SJSA1 (cell line): ENCODE measurements at places on chromosomes 3 and 15.
A peak's percentile ranks its signal among the peaks of the same experiment; 100 is the strongest.

DNA sequence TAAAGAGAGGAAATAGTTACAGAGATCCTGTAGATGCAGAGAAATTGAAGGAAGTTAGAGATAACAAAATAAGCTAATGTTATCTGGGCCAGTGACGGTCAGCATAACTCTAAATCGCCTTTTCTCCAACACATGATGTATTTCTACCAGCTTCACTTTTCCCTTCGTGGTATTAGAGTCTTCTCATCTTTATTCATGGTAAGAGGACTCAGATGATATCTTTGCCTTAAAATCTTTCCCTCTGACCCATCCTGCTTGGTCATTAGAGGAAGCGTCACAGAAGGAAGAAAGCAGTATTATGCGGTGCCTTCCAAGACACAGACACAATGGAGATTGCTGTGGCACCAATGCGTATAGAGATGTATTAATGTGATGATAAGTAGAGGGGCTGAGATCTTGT, 320.7 kb upstream of the GOLIM4 start:
- DNase-seq, result no peak

DNA sequence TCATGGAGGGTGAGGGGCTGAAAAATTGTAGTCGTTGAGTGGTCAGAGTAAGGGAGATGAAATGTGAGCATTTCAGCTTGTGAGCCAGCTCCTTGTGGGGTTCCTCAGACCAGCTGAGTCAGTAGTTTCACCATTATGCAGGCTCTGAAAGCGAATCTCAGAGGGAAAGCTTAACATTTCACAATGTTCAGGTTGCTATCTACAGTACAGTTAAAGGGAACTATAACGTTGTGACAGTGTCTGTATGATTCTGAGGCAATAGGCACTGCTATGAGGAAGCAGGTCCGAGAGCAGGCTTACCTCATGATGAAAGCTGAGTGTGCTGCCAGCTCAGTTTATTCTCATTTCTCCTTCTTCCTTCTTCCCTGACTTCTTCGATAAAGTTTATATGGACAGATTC, 469.6 kb downstream of the EDEM1 start:
- no peak for DNase-seq

GRCh38 chr15:71598741-71599140, 211.6 kb upstream of the NR2E3 start:
- DNase-seq, result no peak

DNA sequence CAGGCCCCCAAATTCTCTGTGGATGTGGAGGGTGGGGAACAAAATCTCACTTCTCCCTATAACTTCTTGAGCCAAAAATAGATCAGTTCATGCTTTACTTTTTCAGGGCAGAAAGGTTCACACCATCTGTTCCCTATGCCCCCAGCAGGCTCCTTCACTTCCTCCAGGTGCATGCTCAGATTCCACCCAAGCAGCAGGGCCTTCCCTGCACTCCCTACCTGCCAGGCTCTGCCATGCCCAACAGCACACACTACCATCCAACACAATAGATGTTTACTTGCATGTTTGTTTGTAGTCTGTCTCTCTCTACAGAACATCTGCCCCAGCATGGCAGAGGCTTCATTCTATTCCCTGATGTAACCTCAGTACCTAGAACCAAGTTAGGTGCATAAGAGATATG, 43.3 kb downstream of the GABRB3 start:
- no peak for DNase-seq

GRCh38 chr3:153621953-153622352, 459.9 kb downstream of the RAP2B start:
- DNase-seq, result no peak

DNA sequence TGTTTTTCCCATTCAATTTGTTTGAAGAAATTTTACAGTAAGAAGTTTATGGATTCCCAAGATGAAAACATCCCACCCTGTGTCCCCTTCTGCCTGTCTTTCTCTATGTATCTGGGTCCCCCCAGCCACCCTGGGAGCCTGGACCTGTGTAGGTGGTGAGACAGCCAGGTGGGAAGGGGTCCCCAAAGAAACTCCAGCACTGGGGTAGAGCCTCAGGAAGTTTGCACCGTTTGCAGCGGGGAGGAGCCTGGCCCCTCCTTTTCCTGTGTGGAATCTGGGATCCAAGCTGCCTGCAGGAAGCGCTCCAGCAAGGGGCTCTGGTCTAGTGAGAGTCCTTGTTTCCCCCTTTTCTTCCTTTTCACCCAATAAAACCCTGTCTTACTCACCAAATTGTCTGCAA, 49.4 kb upstream of the ITGA11 start:
- peak; percentile 25 for DNase-seq

DNA sequence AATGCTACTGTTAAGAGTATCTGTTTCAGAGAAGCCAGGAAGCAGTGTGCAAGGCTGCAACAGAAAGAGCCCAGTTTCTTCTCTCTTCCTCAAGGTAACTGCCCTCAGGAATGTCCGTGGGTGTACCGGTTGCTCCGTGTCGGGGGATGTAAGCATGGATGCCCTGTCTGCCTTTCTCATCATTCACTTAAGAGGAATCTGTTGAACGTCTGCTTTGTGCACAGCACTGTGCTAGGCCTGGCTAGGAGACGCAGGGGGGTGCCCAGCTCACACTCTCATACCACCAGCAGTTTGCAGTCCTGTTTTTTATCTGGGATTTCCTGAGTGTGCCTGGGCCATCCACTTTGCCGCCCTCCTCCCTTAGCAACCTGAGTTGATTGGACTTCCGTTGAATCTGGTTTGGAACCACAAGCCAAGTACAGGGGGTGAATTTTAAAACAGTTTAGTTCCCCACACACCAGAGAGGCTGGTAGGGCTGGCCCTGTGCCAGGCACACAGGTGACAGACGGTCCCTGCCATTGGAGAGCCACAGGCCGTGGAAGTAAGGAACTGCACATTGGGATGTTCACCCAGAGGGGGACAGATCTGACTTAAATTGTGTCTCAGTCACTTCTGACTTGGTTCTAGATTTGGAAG, 11.2 kb downstream of the BOC start:
- no peak for DNase-seq

DNA sequence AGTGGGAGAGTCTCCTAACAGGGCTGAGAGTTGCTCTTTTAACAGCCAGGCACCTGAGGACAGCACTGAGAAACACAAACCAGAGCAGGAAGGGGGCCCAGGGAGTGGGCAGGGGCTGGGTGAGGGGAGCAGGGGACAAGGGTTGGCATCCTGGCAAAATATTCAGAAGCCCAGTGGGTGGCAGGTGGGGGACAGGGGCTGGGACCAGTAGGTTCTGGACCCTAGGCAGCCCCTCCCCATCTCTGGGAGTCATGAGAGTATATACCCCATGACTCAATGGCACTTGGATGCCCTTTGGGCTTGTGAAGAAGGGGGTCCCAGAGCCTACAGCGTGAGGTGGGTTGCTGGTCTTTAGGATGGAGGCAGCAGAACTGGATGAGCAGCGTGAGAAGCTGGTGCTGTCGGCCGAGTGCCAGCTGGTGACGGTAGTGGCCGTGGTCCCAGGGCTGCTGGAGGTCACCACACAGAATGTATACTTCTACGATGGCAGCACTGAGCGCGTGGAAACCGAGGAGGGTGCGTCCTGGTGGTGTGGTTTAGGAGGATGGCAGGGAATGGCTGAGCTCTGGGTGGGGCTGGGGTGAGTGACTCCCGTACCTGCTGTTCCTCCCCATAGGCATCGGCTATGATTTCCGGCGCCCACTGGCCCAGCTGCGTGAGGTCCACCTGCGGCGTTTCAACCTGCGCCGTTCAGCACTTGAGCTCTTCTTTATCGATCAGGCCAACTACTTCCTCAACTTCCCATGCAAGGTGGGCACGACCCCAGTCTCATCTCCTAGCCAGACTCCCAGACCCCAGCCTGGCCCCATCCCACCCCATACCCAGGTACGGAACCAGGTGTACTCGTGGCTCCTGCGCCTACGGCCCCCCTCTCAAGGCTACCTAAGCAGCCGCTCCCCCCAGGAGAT, 24.2 kb downstream of the NBEAL2 start:
- no peak for DNase-seq

DNA sequence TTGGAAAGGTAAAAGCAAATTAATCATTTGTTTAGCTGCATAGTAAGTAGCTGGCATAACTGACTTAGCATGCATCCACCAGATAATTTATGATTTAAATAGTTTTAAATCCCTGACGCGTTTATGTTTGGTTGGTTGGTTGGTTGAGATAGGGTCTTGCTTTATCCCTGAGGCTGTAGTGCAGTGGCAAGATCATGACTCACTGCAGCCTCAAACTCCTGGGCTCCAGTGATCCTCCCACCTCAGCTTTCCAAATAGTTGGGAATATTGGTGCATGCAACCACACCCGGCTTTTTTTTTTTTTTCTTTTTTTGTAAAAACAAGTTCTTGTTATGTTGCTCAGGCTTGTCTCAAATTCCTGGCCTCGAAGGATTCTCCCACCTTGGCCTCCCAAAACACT, 263.4 kb downstream of the MCTP2 start:
- no peak for DNase-seq

- DNase-seq, result peak; percentile 84
Measured at GRCh38 chr15:40282147-40282868, 556 bp downstream of the ANKRD63 start.

DNA sequence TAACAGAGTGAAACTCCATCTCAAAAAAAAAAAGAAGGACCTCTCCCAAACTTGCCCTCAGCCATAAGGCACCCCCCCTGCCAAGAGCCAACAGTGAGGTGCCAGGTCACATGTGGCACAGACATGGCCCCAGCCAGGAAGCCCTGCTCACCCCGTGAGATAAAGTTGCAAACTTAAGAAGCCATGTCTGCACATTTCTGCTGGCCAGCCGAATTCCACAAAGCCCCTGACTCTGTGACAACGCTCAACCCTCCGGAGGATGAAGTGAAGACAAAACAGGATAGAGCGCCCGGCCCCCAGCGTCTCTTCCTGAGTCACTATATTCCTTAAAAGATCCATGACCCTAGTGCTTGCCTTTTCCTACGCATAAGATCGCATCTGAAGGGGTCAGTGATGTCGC, 188.1 kb downstream of the XXYLT1 start:
- DNase-seq, result no peak

- DNase-seq, result no peak
Measured at GRCh38 chr3:117874028-117874690, 1160.5 kb downstream of the IGSF11 start.

GRCh38 chr15:72562386-72562785, 88.3 kb downstream of the ARIH1 start:
- no peak for DNase-seq

DNA sequence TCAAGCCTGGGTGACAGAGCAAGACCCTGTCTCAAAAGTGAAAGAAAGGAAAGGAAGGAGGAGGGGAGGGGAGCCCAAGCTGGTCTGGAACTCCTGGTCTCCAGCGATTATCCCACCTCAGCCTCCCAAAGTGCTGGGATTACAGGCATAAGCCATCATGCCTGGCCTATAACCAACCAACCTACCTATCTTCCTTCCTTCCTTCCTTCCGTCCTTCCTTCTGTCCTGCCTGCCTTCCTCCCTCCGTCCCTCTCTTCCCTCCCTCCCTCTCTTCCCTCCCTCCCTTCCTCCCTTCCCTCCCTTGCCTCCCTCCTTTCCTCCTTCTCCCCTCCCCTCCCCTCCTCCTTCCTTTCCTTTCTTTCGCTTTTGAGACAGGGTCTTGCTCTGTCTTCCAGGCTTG, 56.7 kb upstream of the HACD2 start:
- DNase-seq, result no peak

DNA sequence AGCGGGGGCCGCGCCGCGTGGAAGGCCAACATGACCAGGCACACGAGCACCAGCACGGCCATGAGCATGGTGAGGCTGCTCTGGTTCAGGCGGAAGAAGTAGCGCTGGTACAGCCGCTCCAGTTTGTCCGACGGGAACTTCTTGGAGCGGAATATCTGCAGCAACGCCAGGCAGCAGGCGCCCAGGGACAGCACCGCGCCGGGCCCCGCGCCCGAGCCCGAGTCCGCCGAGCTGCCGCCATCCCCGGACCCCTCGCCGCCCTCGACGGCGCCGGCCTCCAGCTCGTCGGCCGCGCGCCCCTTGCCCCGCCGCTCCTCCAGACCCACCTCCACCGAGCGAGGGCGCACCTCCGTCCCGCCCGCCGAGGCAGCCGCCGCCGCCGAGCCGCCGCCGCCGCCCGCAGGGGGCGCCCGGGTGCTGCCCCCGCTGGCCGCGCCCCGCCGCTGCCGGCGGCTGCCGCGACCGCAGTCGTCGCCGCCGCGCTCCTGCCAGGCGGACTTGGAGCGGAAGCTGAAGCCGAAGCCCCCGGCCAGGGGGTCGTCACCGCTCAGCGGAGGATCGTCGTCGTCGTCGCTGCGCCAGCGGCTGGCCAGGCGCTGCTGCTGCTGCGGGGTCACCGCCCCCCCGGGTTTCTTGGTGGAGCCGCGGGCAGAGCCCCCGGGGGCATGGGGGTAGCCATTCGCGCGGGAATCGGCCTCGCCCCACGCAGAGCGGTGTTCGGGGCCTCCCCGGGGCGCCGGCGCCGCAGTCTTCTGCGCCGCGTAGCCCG, 957 bp downstream of the ADCY5 start:
- peak; percentile 8 for DNase-seq

DNA sequence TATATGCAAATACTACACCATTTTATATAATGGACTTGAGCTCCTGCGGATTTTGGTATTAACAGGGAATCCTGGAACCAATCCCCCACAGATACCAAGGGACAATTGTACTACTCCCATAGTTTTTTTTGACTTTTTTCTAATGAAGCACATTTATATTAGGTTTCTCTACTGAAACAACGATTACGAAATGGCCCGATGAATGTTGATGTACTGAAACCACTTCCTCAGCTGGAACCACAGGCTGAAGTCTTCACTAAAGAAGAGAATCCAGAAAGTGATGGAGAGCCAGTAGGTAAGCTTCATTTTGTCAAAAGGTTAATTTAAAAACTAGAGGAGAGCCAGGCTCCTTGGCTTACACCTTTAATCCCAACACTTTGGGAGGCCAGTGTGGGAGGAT, 121.5 kb upstream of the LRRFIP2 start:
- no peak for DNase-seq

DNA sequence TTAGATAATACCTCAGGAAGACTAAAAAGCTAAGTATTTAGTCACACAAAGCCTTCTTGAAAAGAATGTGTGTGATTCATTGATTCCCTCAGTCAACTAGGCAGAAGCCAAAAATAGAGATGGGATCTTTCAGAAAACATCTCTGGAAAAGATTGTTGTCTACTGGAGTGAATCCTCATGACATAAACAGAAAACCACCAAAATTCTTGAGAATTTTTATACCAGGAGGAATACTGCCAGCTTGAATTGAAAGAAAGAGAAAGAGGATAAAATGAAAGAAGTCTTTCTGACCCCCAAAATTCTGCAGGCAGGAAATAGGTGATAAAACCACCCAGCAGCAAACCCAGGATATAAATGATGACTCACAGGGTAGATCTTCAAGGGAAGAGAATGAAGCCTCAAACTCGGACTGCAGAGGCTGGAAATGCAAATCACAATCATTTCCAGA, 363.1 kb upstream of the PLSCR5 start:
- peak; percentile 95 for DNase-seq
